ENCODE measurements at places on chromosomes 11 and 22.

GRCh38 chr11:59247531-59248227 is 35.0 kb upstream of the MPEG1 start:
- no peak for DNase-seq

DNA sequence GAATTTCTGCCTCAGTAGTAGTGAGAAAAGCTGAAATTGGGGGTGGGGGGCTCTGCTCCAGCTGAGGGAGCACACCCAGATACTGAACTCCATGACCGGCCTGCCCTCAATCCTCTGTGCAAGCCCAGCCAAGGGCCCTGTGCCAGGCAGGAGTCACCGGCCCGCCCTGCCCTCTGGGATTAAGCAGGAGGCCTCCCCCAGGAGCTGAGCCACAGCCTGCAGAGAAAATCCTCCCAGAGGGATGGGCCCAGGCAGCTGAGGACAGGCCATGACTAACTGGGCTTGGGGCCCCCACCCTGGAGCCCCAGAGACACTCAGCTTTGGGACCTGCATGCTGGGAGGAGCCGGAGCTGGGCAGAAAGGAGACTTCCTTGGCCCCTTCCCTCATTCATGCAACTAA is 48.8 kb downstream of the MN1 start:
- DNase-seq, result no peak

- DNase-seq, result no peak
Measured at GRCh38 chr11:74306435-74307175, 4.8 kb downstream of the P4HA3 start.

GRCh38 chr22:44497218-44497904 is 672 bp downstream of the RTL6 start:
- DNase-seq, result no peak

DNA sequence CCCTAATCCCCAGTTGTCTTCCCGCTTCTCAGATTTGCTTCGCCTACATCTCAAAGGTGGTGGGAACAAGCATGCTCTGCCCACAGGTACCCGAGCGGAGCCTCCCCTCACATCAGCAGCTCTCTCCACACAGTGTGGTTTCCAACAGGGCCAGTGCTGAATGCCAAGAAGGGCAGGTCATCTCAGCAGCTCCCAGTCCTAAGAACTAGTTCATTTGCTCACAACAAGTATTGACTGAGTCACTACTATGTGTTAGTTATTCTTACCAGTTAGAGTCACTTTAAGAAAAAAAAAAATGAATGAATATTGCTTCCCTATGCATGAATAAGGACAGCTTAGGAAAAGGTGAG is 66.2 kb downstream of the THAP12 start:
- DNase-seq, result no peak

DNA sequence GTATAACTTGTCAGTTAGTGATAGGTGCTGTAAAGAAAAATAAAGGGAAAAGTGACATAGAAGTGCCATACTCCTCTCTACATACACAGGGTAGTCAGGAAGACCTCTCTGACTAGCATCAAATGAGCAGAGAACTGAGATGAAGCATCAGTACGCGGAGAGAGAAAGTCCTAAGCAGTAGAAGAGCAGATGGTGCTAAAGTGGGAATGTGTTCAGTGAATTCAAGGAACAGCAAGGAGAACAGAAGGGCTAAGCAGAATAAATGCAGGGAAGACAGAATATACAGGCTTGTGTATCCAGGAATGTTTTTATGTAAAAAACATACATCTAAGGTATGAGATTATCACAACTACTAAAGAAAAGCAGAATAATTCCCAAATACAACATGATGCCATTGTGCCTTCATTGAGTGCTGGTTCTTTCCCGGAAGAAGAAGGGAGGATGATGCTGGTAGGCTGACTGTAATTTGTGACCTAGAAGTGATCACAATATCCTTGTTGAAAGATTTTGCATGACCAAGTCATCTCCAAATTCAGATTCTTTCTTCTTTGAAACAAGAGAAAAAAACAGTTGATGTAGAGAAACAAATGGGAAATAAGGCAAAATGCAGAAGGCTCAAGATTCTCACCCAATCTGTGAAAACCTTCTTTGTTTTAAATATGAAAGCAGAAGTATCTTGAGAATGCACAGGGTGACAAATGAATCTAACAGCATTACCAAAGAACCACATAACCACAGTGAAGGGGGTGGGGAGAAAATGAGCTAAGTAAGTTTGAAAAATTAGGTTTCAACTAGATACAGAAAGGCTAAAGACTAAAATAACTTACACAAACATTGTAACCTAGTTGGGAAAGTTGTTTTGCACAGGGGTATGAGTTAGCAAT is 20.5 kb downstream of the MRE11 start:
- DNase-seq, result no peak

DNA sequence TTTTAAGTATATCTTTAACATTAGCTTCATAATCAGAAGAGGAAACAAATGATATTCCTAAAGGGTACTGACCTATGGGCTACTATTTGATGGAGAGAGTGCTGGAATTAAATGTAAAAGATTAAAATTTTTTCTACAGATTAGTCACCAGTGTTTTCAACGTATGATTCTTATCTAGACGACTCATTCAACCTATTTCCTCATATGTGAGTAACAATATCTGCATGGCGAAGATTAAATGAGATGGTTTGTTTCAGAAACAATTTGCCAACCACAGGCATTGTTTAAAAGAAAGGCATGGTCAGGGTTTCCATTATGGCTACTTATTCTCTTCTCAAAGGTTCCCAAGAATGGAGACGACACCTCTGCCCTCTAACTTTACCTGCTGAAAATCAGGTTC is 20.4 kb downstream of the OR56B4 start:
- no peak for DNase-seq

- no peak for DNase-seq
Measured at GRCh38 chr11:57116654-57117053, 65.1 kb upstream of the LRRC55 start.

- no peak for DNase-seq
Measured at GRCh38 chr11:71255323-71255722, 2.9 kb upstream of the SHANK2 start.

GRCh38 chr11:105933695-105934094 is 88.3 kb downstream of the MSANTD4 start:
- no peak for DNase-seq

DNA sequence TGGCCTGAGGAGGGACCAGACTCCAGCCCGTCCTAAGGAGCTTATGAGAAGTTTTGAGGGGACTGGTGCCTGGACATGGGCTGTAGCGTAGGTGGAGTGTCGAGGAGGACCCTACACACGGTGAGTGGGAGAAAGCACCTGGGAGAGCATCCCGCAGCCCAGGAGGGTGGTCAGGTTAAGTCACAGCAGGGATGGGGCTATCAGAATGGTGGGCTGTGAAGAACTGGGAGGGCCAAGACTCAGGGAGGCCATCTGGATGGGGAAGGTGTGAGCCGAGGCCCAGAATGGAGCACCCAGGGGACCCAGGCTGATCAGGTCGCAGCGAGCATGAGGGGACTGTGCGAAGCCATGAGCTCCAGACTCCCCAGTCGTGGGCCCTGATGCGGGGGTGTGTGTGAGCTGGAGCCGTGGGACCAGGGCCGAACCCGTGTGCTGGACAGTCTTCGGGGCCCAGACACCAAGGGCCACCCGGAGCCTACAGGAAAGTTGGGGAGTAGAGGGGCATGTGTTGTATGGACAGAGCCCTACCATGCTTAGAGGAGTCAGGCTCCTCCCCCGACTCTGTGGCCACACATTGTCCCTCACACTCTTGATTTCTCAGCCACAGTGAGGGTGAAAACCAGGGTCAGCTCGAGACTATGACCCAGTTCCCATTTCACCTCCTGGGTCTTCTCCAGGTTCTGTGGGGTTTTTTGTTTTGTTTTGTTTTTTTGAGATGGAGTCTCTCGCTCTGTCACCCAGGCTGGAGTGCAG is 54.3 kb downstream of the BCR start:
- no peak for DNase-seq

- no peak for DNase-seq
Measured at GRCh38 chr11:11189506-11189905, 163.5 kb downstream of the CSNK2A3 start.

- no peak for DNase-seq
Measured at GRCh38 chr11:96267001-96267495, 75.9 kb downstream of the MAML2 start.

GRCh38 chr22:27066856-27067255 is 409.5 kb downstream of the MIAT start:
- no peak for DNase-seq

DNA sequence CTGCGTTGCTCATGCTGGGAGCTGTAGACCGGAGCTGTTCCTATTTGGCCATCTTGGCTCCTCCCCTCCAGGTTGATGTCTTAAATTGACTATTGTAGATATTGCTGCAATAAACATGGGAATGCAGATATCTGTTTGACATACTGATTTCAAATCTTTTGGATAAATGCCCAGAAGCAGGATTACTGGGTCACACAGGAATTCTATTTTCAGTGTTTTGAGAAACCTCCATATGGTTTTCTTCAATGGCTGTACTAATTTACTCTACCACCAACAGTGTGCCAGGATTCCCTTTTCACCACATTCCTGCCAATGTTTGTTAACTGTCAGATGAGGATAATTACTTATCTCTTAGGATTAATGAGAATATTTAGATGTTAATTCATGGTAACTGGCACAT is 467.0 kb downstream of the LUZP2 start:
- DNase-seq, result no peak

DNA sequence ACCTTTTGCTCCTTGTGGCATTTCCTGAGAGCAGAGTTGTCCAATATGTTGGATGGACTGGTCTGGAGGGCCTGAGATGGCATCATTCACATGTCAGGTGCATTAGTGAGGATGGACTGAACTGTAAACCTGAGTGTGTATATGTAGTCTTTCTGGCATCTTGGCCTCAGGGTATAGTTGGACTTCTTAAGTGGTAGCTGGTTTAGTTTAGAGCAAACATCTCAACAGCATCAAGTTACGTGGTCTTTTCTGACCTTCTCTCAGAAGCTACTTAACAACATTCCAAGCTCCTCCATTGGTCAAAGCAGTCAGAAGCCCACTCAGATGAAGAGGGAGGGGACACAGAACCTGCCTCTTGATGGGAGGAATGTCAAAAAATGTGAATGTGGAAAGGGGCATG is 829.9 kb downstream of the METTL15 start:
- no peak for DNase-seq
